ENCODE measurements at places on chromosomes 1 and 21.

DNA sequence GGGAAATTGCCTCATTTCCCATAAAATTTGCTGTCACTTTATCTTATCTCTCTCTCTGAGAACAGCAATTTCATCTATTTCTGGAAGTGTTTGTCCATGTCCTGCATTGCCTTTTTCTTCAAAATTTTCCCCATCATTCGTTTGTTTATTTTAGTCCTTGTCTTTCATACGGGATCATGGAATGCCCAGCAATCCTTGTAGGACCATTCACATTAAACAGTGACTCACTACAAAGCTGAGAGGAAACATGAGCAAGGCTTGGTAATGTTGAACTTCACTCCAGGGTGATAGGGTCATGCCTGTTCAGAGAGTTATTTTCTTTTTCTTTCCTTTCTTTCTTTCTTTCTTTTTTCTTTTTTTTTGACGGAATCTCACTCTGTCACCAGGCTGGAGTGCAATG, 32.2 kb upstream of the HNRNPU start:
- no peak for DNase-seq

- DNase-seq = no peak
Measured at GRCh38 chr1:76162254-76162653, 87.7 kb downstream of the ST6GALNAC3 start.

DNA sequence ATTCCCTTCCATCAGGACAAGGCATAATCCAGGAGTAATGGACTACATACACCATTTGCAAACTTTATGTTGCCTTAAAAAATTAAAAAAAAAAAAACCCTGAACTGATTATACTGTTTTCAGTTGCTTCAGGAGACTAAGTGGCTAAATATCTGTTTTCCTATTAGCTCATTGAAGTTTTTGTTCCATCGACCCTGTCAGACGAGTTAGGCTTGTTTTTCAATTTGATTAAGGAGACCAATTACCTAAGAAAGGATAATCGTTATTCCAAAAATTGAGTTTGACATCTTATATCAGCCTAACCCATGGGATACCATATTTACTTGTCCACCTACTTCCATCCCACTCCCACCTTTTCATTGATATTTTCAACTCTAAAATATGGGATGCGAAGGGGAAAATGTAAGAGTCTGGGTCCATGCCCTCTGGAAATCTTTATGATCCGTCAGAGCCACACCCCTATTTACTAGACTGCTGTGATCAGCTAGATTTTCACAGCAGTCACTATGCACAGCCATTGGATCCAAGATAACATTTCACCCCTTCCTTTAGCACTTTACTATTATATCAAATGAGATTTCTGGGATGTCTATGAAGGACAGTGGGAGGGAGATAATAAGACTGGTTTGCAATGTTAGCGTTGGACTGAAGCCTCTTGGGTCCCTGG, 41.0 kb downstream of the IL12RB2 start:
- DNase-seq = no peak

GRCh38 chr1:233085566-233085965, 135.2 kb downstream of the NTPCR start:
- DNase-seq = no peak

GRCh38 chr1:58477390-58477789, 69.1 kb downstream of the OMA1 start:
- DNase-seq = no peak

DNA sequence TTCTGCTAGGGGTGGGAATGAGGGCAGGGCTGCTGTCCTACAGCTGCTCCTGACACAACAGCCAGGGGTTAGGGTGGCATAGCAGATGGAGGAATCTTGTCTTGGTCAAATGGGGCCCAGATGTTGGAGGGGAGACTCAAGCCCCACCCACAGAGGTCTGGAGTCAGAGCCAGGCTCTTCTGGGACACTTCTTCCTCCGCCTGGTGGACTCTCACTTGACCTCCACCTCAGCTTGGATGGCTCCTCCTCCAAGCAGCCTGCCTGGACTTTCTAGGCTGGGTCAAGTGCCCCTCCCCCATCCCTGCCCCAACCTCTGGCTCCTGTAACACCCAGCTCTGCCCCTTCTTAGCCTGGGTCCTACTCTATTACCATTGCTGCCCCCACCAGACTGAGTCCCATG, 35.5 kb downstream of the EPHA2 start:
- DNase-seq = no peak

- peak; percentile 92 for DNase-seq
Measured at GRCh38 chr1:156601122-156601830, at the start of gene GPATCH4. TSS of gene GPATCH4 (minus strand) at chr1:156601479.

Data from tongue (tissue), 3 donors.